ENCODE measurements at places on chromosomes 4 and X.

GRCh38 chr4:181157647-181158046 is 1085.6 kb upstream of the TENM3 start:
- no peak for DNase-seq

GRCh38 chrX:40176351-40177116 is 78.8 kb upstream of the BCOR start:
- peak; percentile 56 for DNase-seq

DNA sequence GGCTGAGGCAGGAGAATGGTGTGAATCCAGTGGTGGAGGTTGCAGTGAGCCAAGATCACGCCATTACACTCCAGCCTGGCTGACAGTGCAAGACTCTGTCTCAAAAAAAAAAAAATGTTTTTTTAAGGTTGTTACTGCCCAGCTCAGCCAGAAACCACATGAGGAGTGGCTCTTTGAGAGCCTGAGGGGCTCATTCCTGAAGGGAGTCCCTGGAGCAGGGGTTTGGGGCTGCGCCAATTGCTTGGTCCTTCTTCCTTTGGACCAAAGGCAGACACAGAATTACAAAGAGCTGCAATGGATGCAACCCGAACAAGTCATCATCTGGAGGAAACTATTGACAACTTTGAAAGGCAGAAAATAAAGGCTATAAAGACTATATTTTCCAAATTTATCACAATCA is 60.6 kb upstream of the WWC2 start:
- no peak for DNase-seq

GRCh38 chr4:36502350-36502749 is 220.9 kb downstream of the DTHD1 start:
- no peak for DNase-seq

DNA sequence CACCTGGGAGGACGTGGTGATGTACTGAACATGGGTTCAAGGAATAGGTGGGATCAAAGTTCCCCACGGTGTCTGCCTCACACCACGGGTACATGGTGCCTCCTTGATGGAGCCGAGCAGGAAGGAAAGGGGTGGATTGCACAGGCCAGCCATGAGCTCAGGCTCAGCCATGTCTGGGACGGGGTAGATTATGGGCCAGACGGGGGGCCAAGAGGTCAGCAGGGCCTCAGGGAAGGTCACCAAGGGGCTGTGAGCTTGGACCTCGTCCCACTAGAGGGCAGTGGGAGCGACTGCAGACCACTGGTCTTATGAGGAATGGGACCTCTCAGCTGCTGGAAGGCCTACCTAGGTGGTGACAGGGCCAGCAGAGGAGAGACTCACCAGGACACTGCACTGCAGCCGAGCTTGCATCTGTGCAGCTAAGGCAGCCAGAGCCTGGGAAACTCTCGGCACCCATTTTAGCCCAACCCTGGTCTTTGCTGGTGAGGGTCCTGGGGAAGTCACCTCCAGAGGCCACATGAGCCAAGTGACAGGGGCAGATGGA is 38.4 kb downstream of the JAKMIP1 start:
- DNase-seq: no peak

DNA sequence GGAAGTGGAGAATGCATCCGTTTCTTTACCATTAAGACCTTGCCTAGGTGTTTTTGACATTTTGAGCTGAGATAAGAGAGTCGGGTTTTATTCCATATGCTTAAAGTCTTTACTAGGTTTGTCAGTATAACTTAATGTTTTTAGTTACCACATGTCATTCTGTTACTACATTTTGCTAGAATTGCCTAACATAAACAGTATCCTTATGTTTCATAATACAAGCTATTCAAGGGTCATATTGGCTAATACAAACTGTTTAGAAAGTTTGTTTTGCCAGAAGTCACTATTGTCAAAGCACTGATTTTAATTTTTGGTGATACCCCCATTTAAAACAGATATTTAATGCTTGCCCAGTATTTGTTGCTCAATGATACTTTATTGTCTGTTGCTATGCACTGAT is 427.7 kb upstream of the MAGEB2 start:
- DNase-seq: no peak

DNA sequence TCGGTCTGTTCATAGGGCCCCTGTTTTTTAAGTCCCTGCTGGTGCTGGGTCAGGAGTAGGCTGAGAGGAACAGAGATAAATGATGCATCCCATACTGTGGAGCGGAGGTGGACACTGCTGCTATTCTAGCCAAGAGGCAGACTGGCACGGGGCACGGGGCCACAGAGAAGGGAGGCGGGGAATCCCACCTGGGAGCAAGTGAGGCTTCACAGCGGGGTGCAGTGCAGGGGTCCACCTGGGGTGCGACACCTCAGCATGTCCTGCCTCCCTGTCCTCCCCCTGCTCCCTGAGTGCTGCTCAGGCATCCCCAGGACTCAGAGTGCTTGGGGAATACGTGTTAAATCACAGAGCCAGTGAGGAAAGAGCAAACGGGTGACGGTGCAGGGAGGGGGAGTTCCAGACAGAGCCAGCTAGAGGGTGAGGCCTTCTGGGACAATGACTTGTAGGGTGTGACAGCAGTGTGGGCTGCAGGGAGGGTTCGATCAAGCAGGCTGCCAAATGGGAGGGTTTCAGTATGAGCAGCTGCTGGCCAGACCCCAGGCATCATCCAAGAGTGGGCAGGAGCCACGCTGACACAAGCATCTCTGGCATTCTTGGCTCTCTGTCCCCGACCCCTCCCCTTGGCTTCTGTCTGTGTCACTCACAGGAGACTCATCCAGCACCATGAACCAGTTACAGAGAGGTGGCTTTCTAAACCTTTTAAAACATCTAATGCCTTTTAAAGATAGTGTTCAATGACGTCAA is 13.7 kb upstream of the HTRA3 start:
- no peak for DNase-seq

- DNase-seq: peak; percentile 13
These were observed 78.3 kb downstream of the CT47B1 start for GRCh38 chrX:120797188-120797851.

DNA sequence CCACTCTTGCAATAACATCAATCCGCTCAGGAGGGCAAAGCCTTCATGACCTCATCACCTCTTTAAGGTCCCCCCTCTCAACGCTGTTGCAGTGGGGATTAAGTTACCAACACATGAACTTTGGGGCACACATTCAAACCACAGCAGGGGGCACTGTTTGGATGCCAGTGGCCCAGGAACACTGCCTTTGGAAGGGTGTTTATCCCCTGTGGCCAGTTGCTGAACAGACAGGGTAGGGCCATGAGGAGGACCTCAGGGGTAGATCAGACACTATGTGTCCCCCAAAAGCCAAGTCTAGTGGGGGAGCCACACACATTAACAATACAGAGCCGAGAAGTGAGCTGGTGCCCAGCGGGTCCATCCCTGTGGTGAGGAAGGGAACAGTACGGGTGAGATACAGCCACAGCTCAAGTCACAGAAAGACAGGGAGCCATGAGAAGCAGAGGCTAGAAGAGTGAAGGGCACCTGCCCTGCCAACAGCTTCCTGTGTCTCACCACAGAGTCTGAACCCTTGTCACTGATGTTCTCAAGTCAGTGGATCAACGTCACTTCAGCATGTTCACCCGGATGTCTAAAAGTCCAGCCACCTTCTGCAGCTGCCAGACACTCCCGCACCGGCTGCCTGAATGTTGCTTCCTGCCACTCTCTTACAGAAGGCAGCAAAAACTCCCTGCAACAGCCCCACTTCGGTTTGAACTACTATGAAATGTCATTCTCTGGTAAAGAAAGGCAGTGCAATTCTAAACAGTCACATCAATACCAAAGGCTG is 19.9 kb upstream of the MXD4 start:
- peak; percentile 40 for DNase-seq

DNA sequence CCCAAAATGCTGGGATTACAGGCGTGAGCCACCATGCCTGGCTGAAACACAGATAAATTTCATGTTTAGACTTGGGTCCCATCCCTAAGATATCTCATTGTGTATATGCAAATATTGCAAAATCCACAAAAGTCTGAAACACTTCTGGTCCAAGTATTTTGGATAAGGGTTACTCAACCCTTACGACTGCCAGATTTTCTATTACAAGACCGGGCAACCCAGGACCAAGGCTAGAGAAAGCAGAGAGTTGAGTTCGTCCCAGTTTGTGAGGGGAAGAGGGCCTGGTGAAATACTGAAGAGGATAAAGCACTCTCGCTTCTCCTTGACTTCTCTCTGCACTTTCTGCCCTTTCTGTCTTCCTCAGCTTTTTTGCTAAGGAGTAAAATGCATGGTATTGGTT is 34.5 kb downstream of the ZFX start:
- no peak for DNase-seq

DNA sequence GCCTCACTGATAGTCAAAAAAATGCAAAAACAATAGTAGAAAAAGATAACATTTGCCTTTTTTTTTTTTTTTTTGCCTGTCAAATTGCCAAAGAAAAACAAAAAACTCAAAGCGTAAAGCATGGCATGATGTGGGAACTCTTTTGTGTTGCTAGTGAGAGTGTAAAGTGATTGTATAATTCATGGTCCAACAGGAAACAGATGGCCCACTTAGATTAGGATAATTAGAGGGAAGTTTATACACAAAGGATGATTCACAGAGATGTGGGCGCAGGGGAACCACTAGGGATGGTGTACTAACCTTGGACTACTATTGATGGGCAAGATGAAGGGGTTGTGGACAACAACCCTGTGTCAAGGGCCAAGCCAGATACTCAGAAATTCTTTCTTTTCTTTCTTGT is 16.4 kb downstream of the MCUB start:
- DNase-seq: peak; percentile 95

DNA sequence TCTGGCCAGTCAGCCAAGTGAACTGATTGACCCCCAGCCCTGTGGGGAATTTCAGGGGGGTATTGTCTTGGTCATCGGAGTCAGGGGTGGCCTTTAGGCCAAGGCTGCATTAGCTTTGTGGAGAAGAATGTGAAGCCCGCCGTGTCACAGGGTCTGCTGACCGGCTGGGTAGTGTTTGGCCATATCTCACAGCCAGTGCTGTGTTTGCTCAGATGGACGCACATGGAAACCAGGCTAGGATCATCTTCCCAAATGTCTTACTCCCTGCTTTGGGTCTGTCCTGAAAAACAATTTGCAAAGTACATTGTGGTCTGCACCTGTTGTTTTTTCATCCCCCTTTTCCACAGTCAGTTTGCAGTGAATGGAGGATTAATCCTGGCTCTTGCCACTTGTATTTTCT is 13.0 kb downstream of the TMEM164 start:
- no peak for DNase-seq

GRCh38 chr4:40594261-40595178 is 35.1 kb downstream of the RBM47 start:
- no peak for DNase-seq

- DNase-seq: no peak
These were observed 1018.4 kb upstream of the TENM3 start for GRCh38 chr4:181224852-181225251.

DNA sequence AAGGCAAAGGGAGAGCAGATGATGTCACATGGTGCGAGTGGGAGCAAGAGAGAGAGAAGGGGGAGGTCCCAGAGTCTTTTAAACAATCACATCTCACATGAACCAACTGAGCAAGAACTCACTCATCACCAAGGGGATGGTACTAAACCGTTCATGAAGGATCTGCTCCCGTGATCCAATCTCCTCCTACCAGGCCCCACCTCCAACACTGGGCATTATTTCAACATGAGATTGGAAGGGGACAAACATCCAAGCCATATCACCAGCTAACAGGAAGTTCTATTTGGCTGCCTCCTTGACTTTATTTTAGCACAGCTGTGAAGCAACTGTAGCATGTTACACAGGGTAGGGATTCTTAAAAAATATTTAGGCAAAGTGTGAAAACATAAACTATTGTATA is 102.5 kb downstream of the DDIT4L start:
- no peak for DNase-seq

DNA sequence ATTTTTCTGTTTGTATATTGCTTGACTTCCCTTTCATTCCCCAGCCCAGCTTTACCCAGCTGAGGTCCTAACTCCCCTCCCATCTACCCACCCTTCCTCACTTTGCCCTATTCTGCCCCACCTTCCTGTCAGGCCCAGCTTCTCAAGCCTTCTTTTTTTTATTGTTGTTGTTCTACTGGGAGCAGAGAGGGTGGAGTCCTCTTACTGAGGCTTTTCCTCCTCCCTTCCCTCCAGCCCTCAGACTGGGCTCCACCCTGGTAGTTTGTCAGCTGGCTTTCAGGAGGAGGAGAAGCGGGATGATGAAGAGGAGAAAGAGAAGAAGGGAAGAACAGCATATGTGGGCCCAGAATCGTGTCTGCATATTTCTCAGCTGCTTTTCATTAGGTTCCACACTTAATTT is 3.2 kb upstream of the KLF8 start:
- no peak for DNase-seq

DNA sequence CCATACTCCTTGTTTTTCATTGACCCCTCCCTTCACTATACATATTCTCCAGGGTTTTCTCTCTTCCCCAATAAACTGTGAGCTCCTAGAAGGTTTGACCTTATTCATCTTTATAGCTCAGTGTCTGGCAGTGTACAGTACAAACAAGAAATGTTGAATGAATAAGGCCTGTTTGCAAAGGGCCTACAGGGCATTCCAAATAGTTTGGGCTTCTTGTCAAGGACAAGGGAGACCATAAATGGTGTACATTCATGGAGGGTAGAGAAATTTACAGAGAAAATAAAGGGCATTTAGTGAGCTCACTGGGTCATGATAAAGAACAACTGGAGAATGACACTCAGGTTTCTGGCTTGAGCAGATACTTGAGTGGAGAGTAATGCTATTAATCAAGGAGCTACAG is 47.5 kb upstream of the EIF1AX start:
- DNase-seq: no peak

DNA sequence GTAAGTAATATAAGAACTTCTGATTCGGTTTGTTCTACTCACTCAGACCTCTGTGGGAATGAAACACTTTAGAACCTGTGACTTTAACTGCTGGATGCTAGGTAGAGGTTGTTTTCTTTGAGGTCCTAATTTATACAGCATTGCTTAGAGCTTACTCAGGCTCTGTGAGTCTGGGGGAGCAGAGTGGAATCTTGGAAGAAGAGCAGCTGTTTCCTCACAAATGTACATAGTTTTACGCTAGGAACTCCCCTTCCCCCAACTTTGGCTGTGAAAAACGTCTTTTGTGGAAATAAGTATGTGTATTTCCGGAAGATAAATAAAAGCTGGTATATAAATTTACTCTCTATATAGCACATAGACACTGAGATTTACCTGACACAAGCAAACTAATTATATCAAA is 141.4 kb downstream of the NAA11 start:
- DNase-seq: no peak

- no peak for DNase-seq
These were observed 10.2 kb upstream of the CASK start for GRCh38 chrX:41933546-41933945.

DNA sequence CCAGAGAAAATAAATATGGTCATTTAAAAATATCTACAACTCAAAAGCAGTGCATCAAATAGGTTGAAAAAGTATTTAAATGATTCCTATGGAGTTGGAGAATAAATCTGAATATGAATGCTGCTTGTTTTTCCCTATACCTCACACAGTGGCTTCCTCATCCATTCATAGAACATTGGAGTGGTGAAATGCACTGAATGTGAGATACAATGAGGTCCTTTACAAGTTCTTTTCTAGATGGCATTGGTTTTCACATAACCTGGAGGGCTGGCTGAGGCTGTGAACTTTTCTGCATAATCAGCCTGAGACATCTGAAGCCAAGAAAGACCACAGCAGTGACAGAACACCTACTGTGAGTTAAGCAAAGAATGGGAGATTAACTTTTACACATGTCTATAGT is 279.1 kb upstream of the NRK start:
- no peak for DNase-seq

GRCh38 chr4:36269533-36270173 is 11.8 kb upstream of the DTHD1 start:
- DNase-seq: no peak

All from KBM-7 (cell line).